ENCODE measurements at places on chromosomes 3 and 15.

DNA sequence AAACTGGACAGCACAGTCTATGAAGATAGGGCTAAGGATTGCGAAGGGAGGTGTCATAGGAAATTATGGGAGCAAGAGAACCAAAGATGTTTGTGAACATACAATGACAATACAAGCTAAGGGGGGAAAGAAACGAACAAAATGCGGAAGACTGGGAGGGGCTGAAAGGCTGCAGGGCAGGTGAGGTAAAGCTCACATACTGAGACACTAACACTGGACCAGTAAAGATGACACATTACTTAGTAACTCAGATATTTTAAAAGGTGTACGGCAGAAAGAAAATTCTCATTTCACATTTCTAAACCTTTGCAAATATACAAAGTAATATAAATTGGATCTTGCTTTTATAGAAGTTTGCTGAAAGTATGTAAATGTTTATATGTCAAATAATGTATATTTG, 10.1 kb downstream of the CLDND1 start:
- no peak for DNase-seq

- peak; percentile 6 for DNase-seq
These were observed 121.1 kb downstream of the OXSM start for GRCh38 chr3:25910997-25911396.

- DNase-seq: no peak
These were observed 32.9 kb upstream of the SKOR1 start for GRCh38 chr15:67792250-67792942.

GRCh38 chr3:13011573-13012220, 61.5 kb downstream of the IQSEC1 start:
- DNase-seq: peak; percentile 74

GRCh38 chr3:54345847-54346375, 223.6 kb downstream of the CACNA2D3 start:
- DNase-seq: no peak

DNA sequence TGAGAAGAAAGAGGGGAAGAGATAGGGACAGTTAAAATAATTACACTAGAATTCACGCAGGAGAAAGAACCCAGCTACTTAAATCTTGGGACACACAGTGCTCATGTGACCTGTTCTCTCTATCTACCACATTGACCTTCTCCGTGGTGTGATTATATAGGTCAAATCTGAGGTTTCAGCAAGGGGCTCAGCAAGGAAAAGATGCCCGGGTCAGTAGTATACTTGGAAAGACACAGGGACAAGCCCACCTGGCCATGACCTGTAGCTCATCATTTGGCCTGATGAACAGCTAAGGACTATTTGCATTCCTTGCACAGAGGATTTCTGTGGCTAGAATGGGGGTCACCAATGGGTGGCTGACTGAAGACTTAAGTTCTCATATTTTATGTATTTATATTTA, 71.9 kb downstream of the SSR3 start:
- DNase-seq: no peak

DNA sequence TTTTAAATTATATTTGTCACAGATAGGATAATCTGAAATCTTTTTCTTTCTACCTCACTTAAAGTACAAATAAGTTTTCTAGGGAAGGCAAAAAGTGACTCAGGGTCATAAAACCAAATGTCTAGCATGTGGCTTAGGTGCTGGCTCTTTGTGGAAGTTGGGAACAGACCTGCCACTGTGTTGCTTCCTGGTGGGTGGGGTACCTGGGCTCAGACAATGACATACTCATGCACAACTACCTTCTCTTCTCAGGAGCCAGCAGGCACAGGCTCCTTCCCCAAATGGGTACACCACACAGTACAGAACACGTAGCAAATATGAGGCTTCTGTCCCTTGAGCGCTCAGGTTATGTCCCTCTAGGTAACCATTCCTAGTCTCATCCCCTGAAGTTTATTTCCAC, 40.1 kb upstream of the MUC13 start:
- no peak for DNase-seq

GRCh38 chr3:146948186-146948585, 343.0 kb upstream of the PLSCR5 start:
- DNase-seq: no peak

DNA sequence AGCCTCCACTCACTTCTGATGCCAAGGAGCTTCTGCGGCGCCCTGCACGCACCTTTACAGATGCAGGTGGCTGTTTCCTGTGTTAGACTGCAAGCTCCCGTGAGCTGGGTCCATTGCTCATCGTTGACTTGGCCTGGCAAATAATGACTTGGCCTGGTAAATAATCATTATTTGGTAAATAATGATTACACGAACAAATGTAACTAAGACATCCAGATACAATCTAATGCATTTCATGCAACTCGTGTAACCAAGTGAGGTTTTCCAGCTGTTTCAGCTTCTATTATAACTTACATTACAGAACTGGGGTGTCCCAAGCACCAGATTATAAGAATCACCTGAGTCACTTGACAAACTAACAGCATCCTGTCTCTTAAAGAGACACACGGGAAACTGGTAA, 92.1 kb upstream of the BHLHE40 start:
- no peak for DNase-seq

DNA sequence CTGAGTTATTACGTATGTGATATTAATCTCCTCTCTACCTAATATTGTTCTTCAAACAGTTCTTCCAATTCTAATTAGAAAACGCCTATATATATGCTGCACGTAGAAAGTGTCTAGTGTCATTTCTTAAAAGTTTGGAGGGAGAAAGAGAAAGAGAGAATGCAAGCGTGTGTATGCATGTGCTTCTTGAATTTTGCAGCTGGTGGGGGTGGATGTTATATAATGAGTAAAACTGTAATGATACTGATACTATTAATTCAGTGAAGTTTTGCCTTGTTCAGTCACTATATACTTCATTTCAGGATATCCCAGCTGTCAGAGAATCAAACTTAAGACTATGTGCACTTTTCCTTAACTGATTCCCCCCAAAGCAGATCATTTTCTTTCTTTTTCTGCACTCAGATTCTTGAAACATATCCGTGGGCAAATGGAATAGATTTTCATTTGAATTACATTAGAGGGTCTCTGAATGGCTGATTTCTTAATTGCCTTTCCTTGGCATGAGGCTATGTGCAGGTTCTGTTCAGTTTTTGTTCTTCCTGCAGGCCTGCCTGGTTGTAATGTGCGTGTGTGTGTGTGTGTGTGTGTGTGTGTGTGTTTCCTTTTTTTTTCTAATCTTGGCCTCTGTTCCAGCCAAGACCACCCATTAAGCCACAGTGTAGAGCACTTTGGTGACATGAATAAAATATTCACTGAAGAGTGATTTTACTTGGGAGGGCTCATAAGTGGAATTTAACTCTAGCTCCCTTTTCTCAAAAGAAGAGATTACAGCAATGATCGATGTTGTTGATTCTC, 617.5 kb downstream of the RBMS3 start:
- no peak for DNase-seq

DNA sequence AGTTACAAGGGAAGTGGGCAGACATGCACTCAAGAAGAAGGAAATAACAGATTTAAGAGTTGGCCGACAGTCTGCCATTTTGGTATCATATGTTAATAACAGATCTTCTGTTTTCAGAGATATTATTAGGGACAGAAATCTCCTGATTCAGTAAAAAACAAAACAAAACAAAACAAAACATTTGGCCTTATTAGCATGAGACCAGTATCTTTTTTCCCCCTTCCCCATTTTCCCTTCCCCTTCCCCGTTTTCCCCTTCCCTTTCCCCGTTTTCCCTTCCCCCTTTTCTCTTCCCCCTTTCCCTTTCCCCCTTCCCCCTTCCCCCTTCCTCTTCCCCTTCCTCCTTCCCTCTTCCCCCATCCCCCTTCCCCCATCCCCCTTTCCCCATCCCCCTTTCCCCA, 39.4 kb downstream of the BBS4 start:
- no peak for DNase-seq
